ENCODE measurements at places on chromosomes 2 and 18.

- no peak for DNase-seq
Measured at GRCh38 chr2:156933645-156934225, 323.8 kb upstream of the GALNT5 start.

DNA sequence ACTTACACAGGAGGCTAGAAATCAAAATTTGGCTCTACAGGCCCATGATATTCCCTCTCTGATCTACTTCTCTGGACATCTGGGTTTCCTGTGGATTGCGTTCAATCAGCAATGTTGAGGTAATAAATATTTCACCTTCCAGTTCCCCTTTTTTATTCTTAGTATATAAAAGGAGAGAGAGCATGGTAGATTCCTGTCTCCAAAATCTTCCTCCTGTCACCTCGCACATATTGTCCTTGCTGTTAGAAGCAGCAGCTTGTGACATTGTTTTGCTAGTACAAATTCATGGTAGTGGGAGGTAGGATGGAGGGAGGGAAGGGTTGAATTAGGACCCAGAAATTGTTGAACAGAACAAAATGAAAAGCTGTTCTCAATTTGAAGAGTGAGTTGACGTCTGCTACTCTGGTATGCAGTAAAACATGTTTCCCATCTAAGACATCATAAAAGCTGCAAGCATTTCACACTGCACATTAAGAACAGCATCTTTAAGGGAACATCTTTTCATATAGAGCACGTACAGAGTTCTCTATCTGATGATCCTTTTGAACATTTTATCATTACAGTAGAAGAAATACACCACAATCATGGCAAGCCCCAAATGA, 156.4 kb downstream of the RDH14 start:
- DNase-seq, result no peak

- no peak for DNase-seq
Measured at GRCh38 chr2:103656558-103656957, 894.7 kb downstream of the TMEM182 start.

DNA sequence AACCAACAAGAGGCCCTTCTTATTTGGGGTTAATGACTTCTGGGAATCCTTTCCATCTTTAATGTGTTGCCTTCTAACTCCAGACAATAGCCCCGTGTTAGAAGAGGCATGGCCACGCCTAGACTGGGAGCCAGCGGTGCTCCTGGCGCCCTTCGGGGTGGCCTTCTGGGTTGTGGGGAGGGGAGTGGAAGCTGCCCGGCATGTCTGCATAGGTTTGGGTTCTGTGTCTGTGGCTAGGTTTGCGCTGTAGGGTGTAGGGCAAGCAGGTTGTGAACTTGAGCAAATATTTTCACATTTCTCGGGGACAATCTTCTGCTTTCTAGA, 40.4 kb downstream of the CELF4 start:
- no peak for DNase-seq

- DNase-seq, result no peak
Measured at GRCh38 chr2:11466307-11467128, 557 bp upstream of the E2F6 start.

- no peak for DNase-seq
Measured at GRCh38 chr2:99808361-99809200, 318.8 kb upstream of the REV1 start.

DNA sequence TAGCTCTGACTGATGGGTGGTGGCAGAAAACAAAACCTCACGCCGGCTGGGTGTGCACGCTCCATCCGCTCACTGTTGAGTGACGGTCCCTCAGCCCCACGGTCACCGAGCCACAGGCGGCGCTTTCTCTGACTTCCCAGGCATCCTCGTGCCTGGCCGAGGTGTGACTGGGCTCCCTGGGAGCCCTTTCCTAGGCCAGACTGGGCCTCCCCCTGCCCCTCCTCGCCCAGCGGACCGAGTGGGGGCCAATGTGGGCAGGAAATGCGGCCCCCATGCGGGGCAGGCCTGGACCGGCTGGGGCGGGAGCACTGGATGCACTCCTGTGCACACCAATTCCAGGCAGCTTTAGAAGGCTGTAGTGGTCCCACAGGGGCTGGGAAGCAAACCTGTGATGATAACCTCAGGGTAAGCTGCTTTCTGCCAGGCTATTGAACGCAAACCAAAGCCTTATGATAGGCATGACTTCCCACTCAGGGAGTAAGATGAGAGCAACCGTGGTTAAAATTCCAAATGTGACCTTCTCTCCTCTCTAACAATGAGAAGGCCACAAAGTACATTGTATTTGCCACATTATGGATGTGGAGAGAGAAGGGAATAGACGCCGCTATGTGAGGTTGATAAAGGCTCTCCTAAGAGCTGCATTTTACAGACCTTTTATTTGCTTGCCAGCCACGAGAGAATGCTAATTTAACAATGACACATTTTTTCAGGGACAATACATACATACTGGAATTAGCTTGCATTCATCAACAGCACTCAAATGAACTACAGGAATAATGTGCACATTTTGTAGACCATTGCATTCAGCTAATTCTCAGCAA, 83.9 kb upstream of the PGAP1 start:
- DNase-seq, result peak; percentile 62

DNA sequence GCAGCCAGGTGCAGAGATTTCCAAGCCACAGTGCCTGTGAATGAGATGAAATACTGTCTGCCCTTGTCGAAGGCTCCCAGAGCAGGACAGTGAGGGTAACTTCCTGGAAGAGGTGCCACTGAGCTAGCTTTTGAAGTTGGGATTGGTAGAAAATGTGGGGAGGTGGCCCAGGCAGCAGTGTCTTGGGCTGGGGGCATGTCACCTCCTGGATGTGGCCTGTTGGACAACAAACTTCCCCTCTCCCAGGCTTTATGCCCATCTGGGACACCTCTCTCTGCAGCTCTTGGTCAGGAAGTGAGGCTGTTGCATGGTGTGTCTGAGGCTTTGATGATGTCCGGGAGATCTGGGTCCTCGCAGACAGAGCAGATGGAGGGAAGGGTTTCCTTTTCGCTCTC, 151.4 kb downstream of the DYSF start:
- DNase-seq, result no peak

GRCh38 chr18:68394705-68395104, 320.2 kb downstream of the TMX3 start:
- DNase-seq, result no peak

GRCh38 chr2:107001964-107002696, 116.2 kb upstream of the ST6GAL2 start:
- DNase-seq, result no peak

- no peak for DNase-seq
Measured at GRCh38 chr2:207782238-207783030, 12.7 kb upstream of the FZD5 start.

GRCh38 chr2:99928470-99929053, 213.8 kb downstream of the AFF3 start:
- DNase-seq, result no peak

- no peak for DNase-seq
Measured at GRCh38 chr18:74957588-74958224, 251.2 kb downstream of the PTGR3 start.

- DNase-seq, result no peak
Measured at GRCh38 chr2:218476676-218477075, 57.8 kb downstream of the VIL1 start.

DNA sequence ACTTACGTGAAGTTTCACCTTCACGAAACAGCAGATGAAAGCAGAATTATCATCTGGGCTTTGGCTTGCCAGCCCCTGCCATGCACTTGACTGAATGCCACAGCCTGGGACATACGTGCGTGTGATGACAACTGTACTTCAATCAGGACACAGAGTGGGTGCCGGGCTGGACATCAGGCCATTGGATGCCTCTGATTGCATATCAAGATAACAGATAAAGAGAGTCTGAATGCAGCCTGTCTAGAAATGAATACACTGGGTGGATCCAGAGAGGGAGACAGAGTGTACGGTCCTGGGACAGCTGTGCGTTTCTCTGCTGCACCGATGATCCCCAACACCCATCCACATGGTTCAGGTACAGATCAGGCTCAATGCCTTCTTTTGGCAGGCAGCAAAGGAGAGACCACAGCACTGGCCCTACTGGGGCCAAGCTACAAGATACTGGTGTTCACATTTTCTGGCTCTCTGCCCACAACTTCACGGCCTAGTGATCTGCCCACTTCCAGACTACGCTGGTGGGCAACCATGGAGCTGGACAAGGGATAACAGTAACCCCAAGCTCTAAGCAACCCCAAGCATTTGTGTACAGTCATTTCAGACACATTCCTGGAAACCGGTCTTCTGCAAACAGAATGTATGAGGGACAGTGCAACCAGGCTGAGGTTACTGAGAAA, 35.6 kb downstream of the FBLN7 start:
- no peak for DNase-seq

DNA sequence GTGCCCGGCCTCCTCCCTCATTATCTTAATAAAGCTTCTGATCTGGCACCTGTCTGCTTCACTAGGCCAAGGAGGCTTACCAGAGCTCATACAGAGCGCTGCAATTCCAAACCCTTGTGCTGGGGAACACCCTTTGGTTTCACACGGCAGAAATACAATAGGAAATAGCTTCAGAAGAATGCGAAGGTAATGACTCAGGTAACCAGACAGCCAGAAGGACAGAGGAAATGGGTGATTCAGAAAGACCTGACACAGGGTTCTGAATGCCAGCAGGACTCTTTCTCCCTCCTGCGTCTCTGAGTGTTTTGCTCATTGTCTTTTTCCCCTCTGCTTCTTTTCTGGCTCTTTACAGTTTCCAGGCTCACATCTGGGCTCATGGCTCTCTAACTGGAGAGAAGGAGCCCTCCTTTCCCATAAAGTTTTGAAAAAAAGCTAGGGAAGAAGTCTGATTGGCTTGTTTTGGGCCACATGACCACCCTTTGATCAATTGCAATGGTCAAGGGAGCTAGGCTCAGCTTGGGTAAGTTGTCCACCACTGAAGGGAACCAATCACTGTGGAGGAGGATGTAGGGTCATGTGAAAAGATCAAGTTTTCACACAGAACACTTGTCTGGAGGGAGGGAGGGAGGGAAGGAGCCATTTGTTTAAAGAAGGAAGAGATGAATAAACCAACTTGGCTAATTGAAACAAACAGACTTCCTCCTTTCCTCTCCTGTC, 90.5 kb upstream of the UPP2 start:
- DNase-seq, result no peak

GRCh38 chr18:75500545-75500944, 73.0 kb upstream of the SMIM21 start:
- DNase-seq, result no peak

- no peak for DNase-seq
Measured at GRCh38 chr2:75539955-75540716, 20.6 kb downstream of the EVA1A start.

- no peak for DNase-seq
Measured at GRCh38 chr2:204655101-204655500, 109.8 kb downstream of the PARD3B start.

GRCh38 chr2:199381531-199381930, 76.2 kb downstream of the SATB2 start:
- DNase-seq, result no peak

- DNase-seq, result no peak
Measured at GRCh38 chr2:5932556-5933469, 240.6 kb downstream of the SOX11 start.

DNA sequence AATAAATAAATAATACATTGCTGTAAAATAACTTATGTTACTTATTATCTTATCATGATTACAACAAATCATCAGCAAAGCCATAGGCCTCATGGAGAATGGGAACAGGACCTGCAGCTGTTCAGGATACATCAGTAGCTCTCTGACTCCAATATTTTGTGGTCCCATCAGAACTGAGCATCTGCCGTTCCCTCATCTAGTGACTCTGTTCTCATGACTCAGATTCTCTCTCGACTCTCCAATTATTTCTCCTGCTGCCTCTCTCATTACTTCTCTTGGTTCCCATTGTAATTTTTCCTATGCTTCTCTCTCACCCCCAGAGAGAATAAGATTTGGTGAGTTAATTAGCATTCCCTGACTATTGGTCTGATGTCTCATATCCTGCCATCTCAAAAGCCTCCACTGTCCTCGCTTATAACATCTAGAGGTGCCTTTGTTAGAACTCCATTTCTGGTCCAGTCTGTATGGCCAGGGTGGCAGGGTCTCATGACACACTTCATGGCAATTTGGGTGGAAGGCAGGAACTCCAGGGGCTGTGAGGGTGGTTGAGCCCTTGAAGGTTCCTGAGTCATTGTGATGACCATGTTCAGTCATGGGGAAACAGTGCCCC, 78.0 kb upstream of the TANC1 start:
- DNase-seq, result no peak

DNA sequence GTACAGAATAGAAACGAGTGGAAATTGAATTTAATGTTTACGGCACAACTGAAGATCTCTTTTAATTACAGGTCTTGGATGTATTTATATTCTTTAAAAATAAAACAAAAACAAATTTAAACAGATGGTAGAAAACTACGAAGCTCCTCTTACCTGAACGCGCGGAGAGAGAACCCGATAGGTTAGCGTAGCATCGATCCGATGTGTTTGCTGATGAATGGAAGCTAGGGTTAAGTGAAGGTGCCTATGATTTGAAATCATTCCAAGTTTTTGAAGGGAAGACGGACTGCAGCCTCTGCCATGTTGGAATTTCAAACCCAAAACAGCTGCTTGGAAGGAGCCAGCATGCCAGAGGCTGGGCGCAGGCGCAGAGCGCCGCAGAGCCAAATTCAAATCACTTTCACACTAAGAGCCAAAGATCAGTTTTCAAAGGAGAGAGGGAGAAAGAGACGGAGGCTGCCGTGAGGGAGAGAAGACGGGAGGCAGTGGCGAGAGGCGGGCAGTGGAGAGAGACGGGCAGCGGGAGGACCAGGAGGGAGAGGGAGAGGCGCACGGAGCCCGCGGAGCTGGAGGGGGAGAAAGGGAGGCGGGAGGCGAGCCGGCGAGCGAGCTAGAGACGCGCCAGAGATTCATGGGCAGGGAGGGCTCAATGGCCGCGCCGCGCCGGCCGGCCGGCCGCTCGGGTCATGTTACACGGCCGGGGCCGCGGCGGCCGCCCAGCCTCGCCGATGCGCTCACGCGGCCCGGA, at the start of gene FIGN:
Gene FIGN, minus strand, starts transcription at position 324 of the 748 bp plus-strand sequence. CDS start 1,081 bp downstream, outside the sequence.
- peak; percentile 60 for DNase-seq

- DNase-seq, result no peak
Measured at GRCh38 chr2:101037161-101037755, 35.2 kb downstream of the RPL31 start.

Data from NCI-H1694 treated with DMSO at 0.1 percent for 48 hours (cell line).